ENCODE measurements at places on chromosomes 1 and 21.

DNA sequence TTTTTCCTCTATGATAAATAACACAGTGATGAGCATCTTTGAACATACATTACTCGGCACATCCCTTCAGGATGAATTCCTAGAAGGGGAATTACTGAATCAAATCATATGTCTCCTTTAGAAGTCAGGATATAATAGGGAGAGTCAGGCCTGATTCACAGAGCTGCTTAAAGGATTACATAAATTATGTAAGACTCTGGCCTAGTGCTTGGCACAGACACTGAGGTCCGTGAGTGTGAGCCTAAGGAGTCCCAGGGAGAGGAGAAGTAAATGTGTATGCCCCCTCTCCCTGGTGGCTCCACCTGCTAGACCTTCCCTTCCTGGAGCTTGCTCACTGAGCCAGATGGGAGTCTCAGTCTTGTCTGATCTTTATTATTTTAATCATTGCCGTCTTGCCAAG, 8.6 kb upstream of the FOXE3 start:
- H3K27me3 ChIP-seq, result peaks cover 19% of the 10 kb centered on the region
- no peaks in the 10 kb centered on the region for H3K36me3 ChIP-seq
- DNase-seq, result no peak

GRCh38 chr1:32782086-32782485, 35.1 kb downstream of the YARS1 start:
- H3K27me3 ChIP-seq, result no peaks in the 10 kb centered on the region
- H3K4me3 ChIP-seq, result no peak overlapping the region
- no peak for DNase-seq
- no peaks in the 10 kb centered on the region for H3K4me1 ChIP-seq
- H3K27ac ChIP-seq, result no peak overlapping the region

GRCh38 chr1:159076438-159077119, at the start of gene AIM2:
AIM2 (minus strand) TSS chr1:159076766; CDS start chr1:159073499, 3,267 bp downstream.
- H3K4me3 ChIP-seq, result no peak within 1 kb of the TSS
- no peak within 1 kb of the TSS for H3K27ac ChIP-seq
- H3K4me1 ChIP-seq, result no peaks in the 10 kb centered on the region
- DNase-seq, result no peak
- H3K27me3 ChIP-seq, result peaks cover 4% of the 10 kb centered on the region

- peak overlapping the region; percentile 94 for H3K4me3 ChIP-seq
- H3K4me1 ChIP-seq, result peaks cover 46% of the 10 kb centered on the region
- peaks cover 6% of the 10 kb centered on the region for H3K36me3 ChIP-seq
- H3K27me3 ChIP-seq, result no peaks in the 10 kb centered on the region
- H3K27ac ChIP-seq, result peak overlapping the region; percentile 90
Observed at GRCh38 chr1:19484798-19485361, 459 bp downstream of the CAPZB start.

DNA sequence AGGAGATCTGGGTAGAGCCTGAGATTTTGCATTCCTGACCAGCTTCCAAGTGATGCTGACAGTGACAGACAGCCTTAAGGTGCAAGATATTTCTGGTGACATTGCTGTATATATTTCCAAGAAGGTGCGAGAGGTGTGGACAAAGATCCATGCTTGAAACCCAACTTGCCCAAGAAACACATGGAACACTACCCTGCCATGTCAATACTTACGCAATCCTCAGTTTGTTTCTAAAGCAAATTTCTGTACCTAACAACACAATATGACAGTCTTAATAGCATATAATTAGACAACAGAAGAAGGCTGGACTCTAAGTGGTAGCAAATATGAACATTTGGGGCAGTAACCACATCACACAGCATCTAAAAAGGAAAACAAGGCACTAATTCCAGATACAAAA, 260.4 kb downstream of the DSCAM start:
- no peaks in the 10 kb centered on the region for H3K36me3 ChIP-seq
- H3K27me3 ChIP-seq, result no peaks in the 10 kb centered on the region
- no peak for DNase-seq
- H3K27ac ChIP-seq, result no peak overlapping the region
- H3K4me3 ChIP-seq, result no peak overlapping the region

DNA sequence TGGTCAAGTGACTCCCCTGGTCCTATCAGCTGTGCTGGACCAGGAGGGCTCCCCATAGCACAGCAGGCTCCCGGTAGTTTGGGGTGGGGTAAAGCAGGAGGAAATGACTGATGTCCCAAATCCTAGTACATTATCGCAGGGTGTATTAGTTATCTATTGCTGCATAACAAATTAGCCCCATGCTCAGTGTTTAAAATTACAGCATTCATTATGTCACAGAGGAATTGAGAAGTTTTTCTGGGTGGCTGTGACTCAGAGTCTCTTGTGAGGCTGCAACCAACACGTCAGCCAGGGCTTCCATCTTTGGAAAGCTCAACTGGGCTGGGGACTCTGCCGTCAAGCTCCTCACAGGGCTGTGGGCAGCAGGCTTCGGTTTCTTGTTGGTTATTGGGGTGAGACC, 34.3 kb upstream of the LAPTM5 start:
- no peak overlapping the region for H3K27ac ChIP-seq
- H3K4me3 ChIP-seq, result no peak overlapping the region
- peaks cover 26% of the 10 kb centered on the region for H3K4me1 ChIP-seq
- peaks cover 39% of the 10 kb centered on the region for H3K27me3 ChIP-seq

- peaks cover 16% of the 10 kb centered on the region for H3K4me1 ChIP-seq
- no peak for DNase-seq
- no peak overlapping the region for H3K4me3 ChIP-seq
Observed at GRCh38 chr1:221032637-221033280, 153.5 kb downstream of the HLX start.

DNA sequence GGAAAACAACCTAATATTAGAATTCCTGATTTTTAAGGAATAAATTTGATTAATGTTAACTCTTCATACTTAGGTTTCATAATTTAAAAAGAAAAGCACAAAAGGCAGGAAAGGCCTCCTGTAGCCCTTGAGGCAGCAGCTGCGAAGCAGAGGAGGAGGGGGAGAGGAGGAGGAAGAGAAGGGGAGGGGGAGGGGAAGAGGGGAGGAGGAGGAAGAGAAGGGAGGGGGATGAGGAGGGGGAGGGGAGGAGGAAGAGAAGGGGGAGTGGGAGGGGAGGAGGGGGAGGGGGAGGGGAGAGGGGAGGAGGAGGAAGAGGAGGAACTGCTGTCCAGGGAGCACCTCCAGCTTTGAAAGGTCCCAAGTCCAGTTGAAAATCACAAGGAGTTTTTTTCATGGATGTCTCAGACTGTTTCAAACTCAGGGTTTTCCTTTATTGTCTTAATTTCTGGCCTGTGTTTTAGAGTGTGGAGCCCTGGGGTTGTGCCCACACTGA, 35.1 kb upstream of the DIP2A start:
- no peaks in the 10 kb centered on the region for H3K4me1 ChIP-seq
- DNase-seq, result no peak
- H3K4me3 ChIP-seq, result no peak overlapping the region
- no peaks in the 10 kb centered on the region for H3K27me3 ChIP-seq
- no peak overlapping the region for H3K27ac ChIP-seq
- H3K36me3 ChIP-seq, result no peaks in the 10 kb centered on the region

- H3K4me1 ChIP-seq, result peaks cover 17% of the 10 kb centered on the region
- DNase-seq, result no peak
- H3K36me3 ChIP-seq, result peaks cover 13% of the 10 kb centered on the region
- no peak overlapping the region for H3K27ac ChIP-seq
Observed at GRCh38 chr1:246503341-246503740, 3.7 kb downstream of the SMYD3 start.

GRCh38 chr1:52707927-52708655, 9.9 kb upstream of the COA7 start:
- no peaks in the 10 kb centered on the region for H3K27me3 ChIP-seq
- no peak for DNase-seq
- H3K4me3 ChIP-seq, result no peak overlapping the region
- peaks cover 8% of the 10 kb centered on the region for H3K4me1 ChIP-seq
- no peaks in the 10 kb centered on the region for H3K36me3 ChIP-seq
- H3K27ac ChIP-seq, result peak overlapping the region; percentile 15

DNA sequence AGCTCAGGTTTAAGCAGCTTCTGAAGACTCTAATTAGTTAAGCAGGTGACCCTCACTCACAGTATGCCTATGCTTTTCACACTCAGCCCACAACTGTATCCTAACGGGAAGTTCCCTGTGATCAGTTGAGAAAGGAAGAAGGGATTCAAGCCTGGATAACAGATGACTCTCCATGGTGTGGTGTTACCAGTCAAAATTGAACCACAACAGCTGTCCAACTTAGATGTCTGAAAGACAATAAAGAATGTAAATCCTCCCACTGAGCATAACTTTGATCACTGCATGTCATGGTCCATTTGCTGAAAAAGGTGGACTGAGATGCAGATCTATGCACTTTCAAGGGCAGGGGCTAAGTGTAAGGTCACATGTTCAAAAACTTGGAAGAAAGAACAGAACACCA, 32.3 kb upstream of the DIPK1A start:
- H3K4me1 ChIP-seq, result no peaks in the 10 kb centered on the region
- no peaks in the 10 kb centered on the region for H3K36me3 ChIP-seq
- H3K27me3 ChIP-seq, result no peaks in the 10 kb centered on the region
- H3K4me3 ChIP-seq, result no peak overlapping the region
- DNase-seq, result no peak

DNA sequence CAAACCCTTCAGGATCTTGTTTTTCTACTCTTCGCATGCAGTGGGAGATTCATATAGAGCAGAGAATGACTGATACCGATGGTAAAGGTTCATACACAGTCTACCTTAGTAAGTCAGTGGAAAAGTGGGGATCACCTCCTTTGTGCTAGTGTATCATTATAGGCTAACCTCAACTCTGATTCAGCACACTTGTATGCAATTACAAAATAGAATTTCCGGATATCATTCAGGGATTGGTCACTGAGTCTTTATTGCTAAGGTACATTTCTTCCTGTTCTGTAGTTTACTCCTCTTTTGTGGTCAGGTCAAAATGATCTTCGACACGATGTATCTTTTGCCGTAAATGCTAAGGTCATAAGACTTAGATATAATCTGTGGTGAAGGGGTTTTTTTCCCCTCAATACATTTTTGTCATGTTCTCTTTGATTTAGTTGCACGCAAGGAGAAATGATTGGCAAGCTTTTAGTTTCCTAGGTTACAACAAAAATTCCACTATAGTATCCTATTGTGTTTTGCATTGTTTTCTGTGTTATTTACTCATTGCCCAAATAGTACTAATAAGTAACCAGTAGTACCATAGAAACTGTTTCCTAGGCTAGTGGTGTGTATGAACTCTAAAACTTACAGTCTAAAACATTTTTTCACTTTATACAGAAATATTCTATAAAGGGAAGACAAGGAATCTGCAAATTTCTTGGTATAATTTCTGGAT, 35.7 kb upstream of the PLA2G4A start:
- no peak overlapping the region for H3K27ac ChIP-seq
- H3K4me1 ChIP-seq, result no peaks in the 10 kb centered on the region
- no peak overlapping the region for H3K4me3 ChIP-seq
- no peak for DNase-seq
- H3K27me3 ChIP-seq, result no peaks in the 10 kb centered on the region

- H3K36me3 ChIP-seq, result peaks cover 9% of the 10 kb centered on the region
- H3K27me3 ChIP-seq, result no peaks in the 10 kb centered on the region
Observed at GRCh38 chr1:28058971-28059878, 29.2 kb downstream of the EYA3 start.

DNA sequence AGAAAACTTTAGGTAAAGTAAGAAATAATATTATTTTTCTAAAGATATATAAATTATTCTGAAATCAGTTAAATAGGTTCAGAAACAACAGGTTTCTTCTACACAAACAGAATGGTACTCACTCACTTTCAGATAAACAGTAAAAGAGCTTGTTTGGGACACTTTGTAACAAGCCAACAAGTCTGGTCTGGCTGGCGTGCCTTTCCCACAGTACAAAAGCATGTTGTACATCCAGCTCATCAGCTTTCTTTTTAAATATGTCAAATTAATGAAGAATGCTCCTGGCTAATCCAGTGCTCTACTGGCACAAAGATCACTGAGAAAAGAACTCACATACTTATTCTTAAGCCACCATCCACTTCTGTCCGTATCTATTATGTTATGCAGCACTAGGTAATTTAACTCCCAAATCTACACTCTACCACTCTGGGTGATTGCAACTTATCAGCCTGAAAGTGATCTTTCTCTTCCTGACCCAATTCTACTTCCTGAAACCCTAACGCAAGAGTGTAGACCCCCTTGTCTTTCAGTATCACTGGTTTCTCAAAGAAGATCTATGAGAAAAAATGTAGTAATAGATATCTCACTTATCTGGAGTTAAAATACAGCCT, 32.6 kb downstream of the TRIT1 start:
- peaks cover 26% of the 10 kb centered on the region for H3K4me1 ChIP-seq
- H3K4me3 ChIP-seq, result peak overlapping the region; percentile 61
- H3K36me3 ChIP-seq, result peaks cover 24% of the 10 kb centered on the region

GRCh38 chr1:32741413-32742198, 39.0 kb upstream of the SYNC start:
- H3K4me3 ChIP-seq, result peak overlapping the region; percentile 88
- H3K4me1 ChIP-seq, result peaks cover 34% of the 10 kb centered on the region
- H3K36me3 ChIP-seq, result peaks cover 4% of the 10 kb centered on the region
- DNase-seq, result no peak
- H3K27me3 ChIP-seq, result no peaks in the 10 kb centered on the region
- peak overlapping the region; percentile 71 for H3K27ac ChIP-seq

DNA sequence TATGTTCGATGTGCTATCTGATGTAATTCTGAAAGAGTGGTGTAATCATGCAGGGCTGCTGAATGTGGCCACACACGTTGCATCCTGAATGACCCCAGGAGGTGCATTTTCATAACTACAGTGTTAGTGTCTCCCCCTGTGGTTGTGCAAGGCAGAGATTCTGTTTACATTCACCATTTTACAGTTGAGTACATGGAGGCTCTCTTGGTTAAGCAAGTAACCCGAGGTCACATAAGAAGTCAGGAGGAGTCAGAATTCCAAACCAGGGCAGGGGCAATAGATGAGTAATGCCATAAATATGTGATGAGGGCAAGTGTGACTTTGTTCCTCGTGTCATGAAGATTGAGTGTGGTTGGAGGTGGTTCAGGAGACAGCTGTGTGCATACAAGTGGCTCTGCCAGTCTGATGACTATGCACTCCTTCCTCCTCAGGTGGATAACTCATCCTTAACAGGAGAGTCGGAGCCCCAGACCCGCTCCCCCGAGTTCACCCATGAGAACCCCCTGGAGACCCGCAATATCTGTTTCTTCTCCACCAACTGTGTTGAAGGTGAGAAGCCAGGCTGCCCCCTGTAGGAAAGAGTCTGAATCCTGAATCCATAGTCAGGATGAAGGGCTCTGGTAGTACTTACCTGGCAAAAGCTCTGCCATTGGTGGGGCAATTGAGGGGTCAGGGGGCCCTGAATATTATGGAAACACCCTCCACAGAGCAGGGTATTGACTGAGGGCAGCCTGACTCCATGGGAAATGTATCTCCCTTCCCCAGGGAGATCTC, 9.3 kb downstream of the ATP1A2 start:
- DNase-seq, result no peak
- H3K36me3 ChIP-seq, result no peaks in the 10 kb centered on the region
- peak overlapping the region; percentile 61 for H3K4me3 ChIP-seq
